Non-pigmented ciliary epithelial cell (primary cell): ENCODE measurements at places on chromosomes 3 and 15.

- DNase-seq = no peak
Measured at GRCh38 chr15:56468401-56468800, 3.5 kb upstream of the MNS1 start.

GRCh38 chr3:5184499-5184898, 3.0 kb upstream of the EDEM1 start:
- DNase-seq = no peak

- no peak for DNase-seq
Measured at GRCh38 chr3:191347228-191347627, 16.9 kb upstream of the UTS2B start.

DNA sequence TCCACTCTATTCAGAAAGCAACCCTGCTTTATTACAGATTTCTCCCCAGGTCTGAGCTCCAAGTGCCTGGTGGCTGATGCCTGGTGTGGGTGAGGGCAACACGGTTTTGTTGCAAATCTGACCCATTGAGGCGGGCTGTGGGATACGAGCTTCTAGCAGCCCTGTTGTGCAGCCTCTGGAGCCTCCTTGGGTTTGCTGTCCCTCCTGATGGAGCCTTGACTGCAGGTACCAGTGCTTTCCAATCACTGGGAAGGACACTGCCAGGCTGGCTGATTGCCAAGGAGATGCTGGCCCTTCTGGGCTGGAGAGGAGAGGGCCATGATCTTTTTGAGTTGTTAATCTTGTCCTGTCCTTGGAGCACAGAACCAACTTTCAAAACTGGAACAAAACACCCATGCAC, 151.0 kb upstream of the RGMA start:
- no peak for DNase-seq

GRCh38 chr3:43028678-43029490, 49.8 kb downstream of the GASK1A start:
- DNase-seq = no peak

DNA sequence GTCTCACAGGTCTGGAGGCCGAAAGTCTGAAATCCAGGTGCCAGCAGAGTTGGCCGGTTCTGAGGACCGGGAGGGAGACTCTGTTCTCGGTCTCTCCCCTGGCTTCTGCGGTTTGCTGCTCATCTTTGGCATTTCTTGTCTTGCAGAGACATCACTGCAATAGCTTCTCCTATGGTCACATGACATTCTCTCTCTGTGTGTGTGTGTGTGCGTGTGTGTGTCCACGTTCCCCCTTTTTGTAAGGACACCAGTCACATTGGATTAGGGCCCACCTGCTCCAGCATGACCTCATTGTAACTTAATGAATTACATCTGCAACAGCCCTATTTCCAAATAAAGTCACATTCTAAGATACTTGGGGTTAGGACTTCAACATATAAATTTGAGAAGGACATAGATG, 12.4 kb upstream of the ATP10A start:
- DNase-seq = no peak

DNA sequence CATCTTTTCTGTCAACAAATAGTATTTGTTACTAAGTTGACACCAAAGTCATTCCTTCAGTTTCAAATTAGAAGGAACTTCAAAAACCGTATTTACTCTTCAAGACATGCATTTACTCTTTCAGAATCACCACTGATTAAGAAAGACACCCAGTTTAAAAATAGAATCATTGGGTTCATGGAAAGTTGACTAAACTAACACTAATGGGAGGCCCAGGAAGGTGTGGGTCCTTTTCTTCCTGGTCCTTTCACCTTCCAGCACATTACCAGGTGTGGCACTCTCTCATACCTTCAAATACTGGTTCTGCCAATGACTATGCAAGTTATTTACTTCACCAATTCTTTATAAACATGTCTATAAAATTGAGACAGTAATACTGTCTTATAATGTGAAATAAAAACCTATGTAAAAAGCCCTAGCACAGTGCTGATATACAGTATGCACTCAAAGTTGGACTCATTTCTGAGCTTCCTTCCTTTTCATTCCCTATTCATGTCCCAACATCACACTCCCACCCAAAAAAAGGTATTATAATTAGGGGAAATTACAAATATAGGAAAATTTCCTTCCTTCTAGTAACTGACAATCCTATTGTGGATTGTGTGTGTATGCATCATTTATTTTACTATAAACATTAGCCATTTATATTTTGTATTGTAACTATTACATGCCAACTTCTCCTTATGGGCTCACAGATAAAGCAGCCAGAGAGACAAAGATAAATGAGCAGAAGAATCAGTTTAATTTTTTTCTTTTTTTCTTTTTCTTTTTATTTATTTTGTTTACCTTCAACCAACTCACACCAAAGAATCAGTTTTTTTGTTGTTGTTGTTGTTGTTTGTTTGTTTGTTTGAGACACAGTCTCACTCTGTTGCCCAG, 48.9 kb downstream of the LRRFIP2 start:
- no peak for DNase-seq
